Bronchus fibroblast of lung (primary cell): ENCODE measurements at places on chromosomes 1 and 21. TPM values are rescaled to one million over a fixed set of nuclear protein-coding genes. Genes with fewer than 3 reads are reported as not detected.

TTC22 gene
- not detected in 2 replicates for total RNA-seq

TAS1R2 gene
- total RNA-seq, result not detected in 2 replicates

RAP1GAP gene
- total RNA-seq, result not detected in 2 replicates

AGMAT gene
- 2.1 and 3.9 TPM in 2 replicates for total RNA-seq

CCDC27 gene
- not detected in 2 replicates for total RNA-seq

CYP4B1 gene
- not detected in 2 replicates for total RNA-seq

CHRNB2 gene
- total RNA-seq, result under 0.01 TPM in 1 of 2 replicates, not detected in the other

ARHGAP30 gene
- total RNA-seq, result not detected in 2 replicates

DPT gene
- 0.15 TPM in 1 of 2 replicates, not detected in the other for total RNA-seq

FCRL5 gene
- not detected in 2 replicates for total RNA-seq

LCE6A gene
- total RNA-seq, result not detected in 2 replicates

TCP10L gene
- total RNA-seq, result not detected in 2 replicates

KIF2C gene
- total RNA-seq, result 64.9 and 71.5 TPM in 2 replicates

KIAA1614 gene
- 5.7 and 9.2 TPM in 2 replicates for total RNA-seq
